ENCODE measurements at places on chromosomes 2 and 18.

- no peak for DNase-seq
Measured at GRCh38 chr18:77250501-77250925, 865 bp downstream of the GALR1 start.

DNA sequence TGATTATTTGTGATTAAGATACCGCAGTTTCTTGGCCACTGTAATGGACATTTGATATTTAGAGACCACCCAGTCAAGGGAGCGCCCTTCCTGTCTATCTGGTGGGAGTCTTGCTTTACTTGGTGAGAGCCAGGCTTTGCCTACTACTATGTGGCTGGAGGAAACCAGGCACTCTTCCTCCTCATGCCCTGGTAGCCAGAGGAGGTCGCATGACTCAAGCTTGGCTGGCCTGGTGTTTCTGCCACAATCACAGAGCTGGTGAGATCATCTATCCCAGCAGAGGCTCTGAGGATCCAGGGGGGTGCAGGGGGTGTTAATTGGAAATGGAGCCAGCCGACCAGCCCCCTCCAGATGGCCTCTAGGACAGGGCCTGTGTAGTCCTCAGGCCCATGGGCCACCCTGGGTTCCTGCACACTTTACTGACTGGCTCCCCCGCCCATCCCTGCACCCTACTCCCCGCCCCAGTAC lies 46.8 kb upstream of the BIN1 start:
- DNase-seq = no peak

GRCh38 chr18:70299393-70299792 lies 10.5 kb downstream of the SOCS6 start:
- DNase-seq = no peak

DNA sequence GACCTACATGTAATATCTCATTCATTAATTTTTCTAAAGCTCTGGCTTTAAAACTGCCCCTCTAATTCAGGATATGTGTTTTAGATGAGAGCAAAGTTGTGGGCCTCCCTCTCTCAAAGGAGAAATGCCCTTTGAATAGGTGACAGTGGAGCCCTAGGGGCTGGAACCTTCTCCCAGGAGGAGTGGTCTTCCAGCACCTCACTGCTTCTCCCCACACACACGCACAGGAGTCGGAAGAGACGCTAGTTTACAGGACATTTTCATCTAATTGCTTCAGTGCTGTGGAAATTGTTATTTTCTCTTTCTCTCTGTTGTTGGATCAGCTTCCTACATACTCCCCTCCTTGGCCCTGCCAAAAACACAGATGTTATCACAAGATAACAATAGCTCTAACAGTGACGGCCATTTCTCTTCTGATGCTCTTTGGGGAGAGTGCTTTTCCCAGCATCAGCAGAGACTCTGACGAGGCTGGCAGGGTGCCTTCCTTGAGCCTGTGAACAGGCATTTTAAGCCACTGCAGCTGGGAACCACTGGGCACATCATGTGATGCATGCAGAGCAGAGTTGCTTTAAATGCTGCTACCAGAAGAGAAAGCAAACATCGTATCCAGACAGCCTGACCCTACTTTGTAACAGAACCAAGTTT lies 209.4 kb upstream of the SP5 start:
- DNase-seq = no peak

GRCh38 chr2:42060718-42061619 lies 13.1 kb downstream of the PKDCC start:
- DNase-seq = no peak

- no peak for DNase-seq
Measured at GRCh38 chr2:214533541-214533940, 122.7 kb downstream of the VWC2L start.

- no peak for DNase-seq
Measured at GRCh38 chr2:37667704-37668103, 3.7 kb downstream of the CDC42EP3 start.

GRCh38 chr2:165601928-165602521 lies 132.5 kb downstream of the CSRNP3 start:
- no peak for DNase-seq

DNA sequence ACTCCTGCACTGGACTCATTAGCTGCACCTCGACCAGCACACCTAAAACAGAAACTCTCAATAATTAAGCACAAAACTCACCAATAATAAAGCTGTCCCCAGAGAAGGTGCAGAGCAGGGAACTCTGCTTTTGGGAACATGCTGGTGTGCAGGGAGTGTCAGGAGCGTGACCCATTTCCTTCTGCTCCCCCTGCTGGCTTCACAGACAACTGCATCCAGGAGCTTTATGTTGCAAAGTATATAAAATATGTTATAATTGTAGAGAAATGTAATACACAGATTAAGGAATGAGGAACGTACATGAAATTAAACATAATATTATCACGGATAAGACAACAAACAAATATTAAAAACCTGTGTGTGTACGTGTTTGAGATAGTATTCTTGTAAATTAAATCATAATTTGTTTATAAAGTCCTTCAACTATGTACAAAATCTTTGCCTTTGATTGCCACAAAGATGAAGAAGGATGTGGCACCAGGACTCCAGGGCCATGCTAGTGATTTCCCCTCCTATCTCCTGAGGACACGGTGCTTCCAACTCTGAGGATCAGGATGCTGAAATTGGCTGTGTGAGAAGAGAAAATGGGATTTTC lies 68.6 kb upstream of the MAL start:
- DNase-seq = peak; percentile 21

All from SHP77 (cell line).